ENCODE measurements at places on chromosomes 2 and 18. TPM values are rescaled to one million over a fixed set of nuclear protein-coding genes. Genes with fewer than 3 reads are reported as not detected.

- H3K4me3 ChIP-seq = no peak overlapping the region
- no peak overlapping the region for H3K27ac ChIP-seq
- H3K27me3 ChIP-seq = no peaks in the 10 kb centered on the region
- DNase-seq = no peak
- H3K36me3 ChIP-seq = no peaks in the 10 kb centered on the region
- no peaks in the 10 kb centered on the region for H3K4me1 ChIP-seq
Observed at GRCh38 chr2:240713071-240713927, 21.6 kb downstream of the AQP12A start.

The SP5 gene
- 2.5 TPM for total RNA-seq

The SLC35F6 gene
- 42.2 TPM for total RNA-seq

The ALK gene
- total RNA-seq = not detected

The RGPD3 gene
- total RNA-seq = 0.12 TPM

GRCh38 chr18:75854174-75854573, 426.7 kb upstream of the SMIM21 start:
- no peak for DNase-seq
- no peak overlapping the region for H3K27ac ChIP-seq
- no peaks in the 10 kb centered on the region for H3K27me3 ChIP-seq
- H3K36me3 ChIP-seq = no peaks in the 10 kb centered on the region
- H3K4me3 ChIP-seq = no peak overlapping the region
- no peaks in the 10 kb centered on the region for H3K4me1 ChIP-seq

The SDC1 gene
- total RNA-seq = 148 TPM

The PLGLB2 gene
- 2.4 TPM for total RNA-seq

DNA sequence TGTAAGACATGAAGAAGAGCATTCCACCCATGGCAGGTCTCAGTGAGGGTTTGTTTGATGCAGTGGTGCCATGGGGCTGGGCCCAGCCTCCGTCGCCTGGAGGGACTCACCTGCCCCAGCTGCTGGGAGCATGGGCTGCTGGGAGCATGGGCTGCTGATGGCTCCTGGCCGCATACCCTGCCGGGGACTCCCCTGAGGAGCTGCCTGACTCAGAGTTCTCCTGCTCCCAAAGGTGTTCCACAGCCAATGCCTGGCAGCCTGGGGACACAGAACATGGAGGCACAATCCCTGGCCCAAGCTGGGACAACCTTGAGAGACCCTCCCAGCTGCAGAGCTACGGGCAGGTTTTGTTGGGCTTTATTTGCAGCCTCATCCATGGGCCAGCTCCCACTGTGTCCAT, 108.4 kb downstream of the COPS8 start:
- H3K4me3 ChIP-seq = no peak overlapping the region
- H3K27me3 ChIP-seq = no peaks in the 10 kb centered on the region
- DNase-seq = no peak
- no peaks in the 10 kb centered on the region for H3K4me1 ChIP-seq

The HJURP gene
- total RNA-seq = 1.2 TPM

- H3K27me3 ChIP-seq = no peaks in the 10 kb centered on the region
- H3K27ac ChIP-seq = no peak overlapping the region
- H3K4me3 ChIP-seq = no peak overlapping the region
- H3K4me1 ChIP-seq = no peaks in the 10 kb centered on the region
- DNase-seq = no peak
Observed at GRCh38 chr2:73414696-73415095, 29.1 kb downstream of the ALMS1 start.

GRCh38 chr2:1884933-1885580, 140.7 kb upstream of the PXDN start:
- no peaks in the 10 kb centered on the region for H3K36me3 ChIP-seq
- peaks cover 6% of the 10 kb centered on the region for H3K27me3 ChIP-seq
- no peak overlapping the region for H3K4me3 ChIP-seq

GRCh38 chr2:212672186-212672585, 133.6 kb upstream of the ERBB4 start:
- H3K4me3 ChIP-seq = no peak overlapping the region
- H3K4me1 ChIP-seq = no peaks in the 10 kb centered on the region
- H3K27me3 ChIP-seq = no peaks in the 10 kb centered on the region

The IL1A gene
- total RNA-seq = 1.9 TPM

- no peak for DNase-seq
- H3K4me3 ChIP-seq = peak within 1 kb of the TSS; percentile 48
- peaks cover 3% of the 10 kb centered on the region for H3K4me1 ChIP-seq
- no peaks in the 10 kb centered on the region for H3K27me3 ChIP-seq
- no peaks in the 10 kb centered on the region for H3K36me3 ChIP-seq
Observed at GRCh38 chr2:165469417-165469816, at the start of gene CSRNP3. Gene CSRNP3, plus strand, starts transcription at chr2:165469698. Its CDS starts 125,368 bp downstream, at chr2:165595066.

The KANSL1L gene
- 36.3 TPM for total RNA-seq

GRCh38 chr2:147660680-147661079, 184.1 kb upstream of the ACVR2A start:
- H3K4me1 ChIP-seq = no peaks in the 10 kb centered on the region
- H3K27ac ChIP-seq = no peak overlapping the region
- no peaks in the 10 kb centered on the region for H3K36me3 ChIP-seq
- H3K4me3 ChIP-seq = no peak overlapping the region
- DNase-seq = no peak
- H3K27me3 ChIP-seq = no peaks in the 10 kb centered on the region

DNA sequence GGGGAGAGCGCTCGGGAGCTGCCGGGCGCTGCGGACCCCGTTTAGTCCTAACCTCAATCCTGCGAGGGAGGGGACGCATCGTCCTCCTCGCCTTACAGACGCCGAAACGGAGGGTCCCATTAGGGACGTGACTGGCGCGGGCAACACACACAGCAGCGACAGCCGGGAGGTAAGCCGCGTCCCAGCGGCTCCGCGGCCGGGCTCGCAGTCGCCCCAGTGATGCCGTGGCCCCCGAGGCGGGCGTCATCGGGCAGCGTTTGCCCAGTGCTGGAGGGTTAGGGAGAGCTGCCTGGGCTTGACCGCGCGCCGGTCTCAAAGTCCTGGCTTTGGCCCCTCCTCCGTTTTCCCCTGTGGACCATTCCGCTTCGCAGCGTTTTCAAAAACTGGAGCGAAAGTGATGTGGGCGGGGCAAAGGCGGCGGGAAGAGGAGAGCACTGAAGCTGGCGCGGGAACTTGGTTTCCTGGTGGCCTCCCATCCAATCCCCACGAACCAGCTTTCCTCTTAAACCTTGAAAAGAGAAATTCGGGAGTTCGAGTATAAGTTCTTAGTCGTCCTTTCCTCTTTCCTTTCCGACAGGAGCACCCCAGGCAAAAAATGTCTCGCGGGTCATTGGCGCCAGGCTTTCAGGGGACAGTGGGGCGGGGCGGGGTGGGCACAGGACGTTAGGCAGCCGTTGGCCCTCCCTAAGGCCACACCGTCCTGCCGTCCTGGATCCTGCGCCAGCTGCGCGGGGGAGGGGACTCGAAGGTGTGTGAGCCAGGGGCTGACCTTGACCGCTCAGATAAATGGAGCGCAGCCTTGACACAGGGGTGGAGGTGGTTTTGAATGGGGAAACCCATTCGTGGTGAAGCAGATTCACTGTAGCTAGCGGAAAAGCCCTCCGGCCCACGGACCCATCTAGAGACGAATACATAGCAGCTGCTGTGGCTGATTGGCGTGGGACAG, 821 bp downstream of the TYMS start:
- no peaks in the 10 kb centered on the region for H3K4me1 ChIP-seq
- peaks cover 18% of the 10 kb centered on the region for H3K27me3 ChIP-seq
- H3K4me3 ChIP-seq = peak overlapping the region; percentile 80
- DNase-seq = peak; percentile 86
- no peak overlapping the region for H3K27ac ChIP-seq
- no peaks in the 10 kb centered on the region for H3K36me3 ChIP-seq

The STPG4 gene
- total RNA-seq = not detected

DNA sequence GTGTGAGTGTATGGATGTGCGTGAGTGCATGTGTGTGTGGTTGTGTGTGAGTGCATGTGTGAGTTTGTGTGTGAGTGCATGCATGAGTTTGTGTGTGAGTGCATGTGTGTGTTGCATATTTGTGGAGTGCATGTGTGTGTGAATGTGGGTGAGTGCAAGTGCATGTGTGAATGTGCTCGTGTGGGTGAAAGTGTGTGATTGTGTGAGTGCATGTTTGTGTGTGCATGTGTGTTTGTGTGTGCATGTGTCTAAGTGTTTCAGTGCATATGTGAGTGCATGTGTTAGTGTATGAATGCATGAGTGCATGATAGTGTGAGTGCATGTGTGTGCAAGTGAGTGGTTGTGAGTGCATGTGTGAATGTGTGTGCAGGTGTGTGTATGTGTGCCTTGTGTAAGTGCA, 343.4 kb upstream of the SALL3 start:
- no peaks in the 10 kb centered on the region for H3K36me3 ChIP-seq
- H3K4me1 ChIP-seq = peaks cover 3% of the 10 kb centered on the region
- no peak overlapping the region for H3K4me3 ChIP-seq
- no peak overlapping the region for H3K27ac ChIP-seq

The KIF5C gene
- total RNA-seq = 0.49 TPM

DNA sequence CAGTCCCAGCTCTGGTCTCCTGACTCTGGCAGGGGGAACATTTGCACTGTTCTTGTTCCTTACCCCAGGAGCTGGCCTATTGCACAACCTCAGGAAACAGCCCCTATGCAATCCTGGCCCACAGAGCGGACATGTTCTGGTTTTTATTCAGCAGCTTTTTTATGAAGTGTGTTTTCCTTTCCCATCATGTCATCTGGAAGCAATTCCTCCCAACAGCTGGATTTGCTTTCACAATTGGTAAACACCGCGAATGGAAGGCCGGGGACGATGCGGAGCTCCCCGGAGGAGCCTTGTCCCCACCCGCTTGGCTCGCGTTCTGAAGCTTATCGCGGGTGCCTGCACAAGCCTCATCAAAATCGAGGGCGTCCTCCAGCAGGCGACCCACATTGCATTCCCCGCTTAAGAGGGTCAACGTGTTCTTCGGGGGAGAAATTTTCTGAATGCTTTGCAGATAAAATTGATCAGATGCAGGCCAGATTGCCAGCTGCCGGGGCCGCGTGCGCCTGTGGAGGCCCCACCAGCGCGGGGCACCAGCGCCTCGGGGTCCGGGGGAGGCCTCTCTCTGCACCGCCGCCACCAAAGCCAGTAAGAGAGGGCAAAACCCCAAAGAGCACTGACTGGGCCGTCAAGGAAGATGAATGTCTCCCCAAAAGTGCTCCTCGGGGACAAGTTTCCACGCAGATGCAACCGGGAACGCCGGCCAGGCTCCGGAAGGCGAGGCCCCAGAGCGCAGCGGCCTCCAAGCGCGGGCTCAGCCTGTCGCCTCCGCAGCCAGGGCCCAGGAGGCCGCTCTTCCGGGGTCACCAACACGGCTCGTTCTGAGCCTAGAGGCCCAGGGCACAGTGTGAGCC, 60.3 kb upstream of the SP3 start:
- H3K36me3 ChIP-seq = no peaks in the 10 kb centered on the region
- H3K27me3 ChIP-seq = no peaks in the 10 kb centered on the region
- no peak overlapping the region for H3K4me3 ChIP-seq
- peaks cover 19% of the 10 kb centered on the region for H3K4me1 ChIP-seq
- H3K27ac ChIP-seq = peak overlapping the region; percentile 83
- peak; percentile 71 for DNase-seq

DNA sequence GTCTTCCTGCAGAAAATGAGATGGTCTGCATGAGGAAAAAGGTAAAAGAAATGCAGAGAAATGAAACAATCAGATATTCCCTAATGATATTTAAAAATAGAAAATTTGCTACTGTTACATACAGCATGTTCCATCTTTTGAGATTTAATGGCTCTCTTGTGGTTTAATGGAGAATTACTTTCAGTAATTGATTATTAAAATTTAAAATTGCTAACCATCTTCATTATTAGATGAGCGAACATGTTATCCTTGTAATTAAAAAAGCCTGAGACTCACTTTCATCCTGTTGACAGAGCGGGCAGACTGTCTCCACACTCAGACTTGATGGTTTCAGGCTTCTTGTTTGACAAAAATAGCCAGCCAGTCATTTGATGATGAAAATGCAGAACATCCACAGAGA, 171.0 kb downstream of the GRB14 start:
- no peaks in the 10 kb centered on the region for H3K36me3 ChIP-seq
- no peak for DNase-seq
- H3K4me3 ChIP-seq = no peak overlapping the region

The AKAIN1 gene
- total RNA-seq = not detected

The DSG1 gene
- not detected for total RNA-seq

- no peak for DNase-seq
- H3K27me3 ChIP-seq = no peaks in the 10 kb centered on the region
- peaks cover 65% of the 10 kb centered on the region for H3K36me3 ChIP-seq
- no peaks in the 10 kb centered on the region for H3K4me1 ChIP-seq
Observed at GRCh38 chr2:10647441-10647840, 42.3 kb downstream of the NOL10 start.

The MYO7B gene
- 2.2 TPM for total RNA-seq

The POTEJ gene
- total RNA-seq = not detected

All from upper lobe of right lung (tissue), 1 donor.